Temporal lobe (tissue), 4 donors: ENCODE measurements at places on chromosomes 7 and 10. TPM values are rescaled to one million over a fixed set of nuclear protein-coding genes. Genes with fewer than 3 reads are reported as not detected.

The BEND7 gene
- 12.0 TPM for total RNA-seq

The RHOBTB1 gene
- 27.5 TPM for total RNA-seq

The HOXA3 gene
- not detected for total RNA-seq

The PLA2G12B gene
- not detected for total RNA-seq

The SORBS1 gene
- total RNA-seq: 101 TPM

The LIPF gene
- total RNA-seq: 3.4 TPM

The TEX47 gene
- total RNA-seq: not detected

The GPR85 gene
- total RNA-seq: 131 TPM

The ADAM8 gene
- 0.98 TPM for total RNA-seq
